ENCODE measurements at places on chromosomes 5 and 9.

- DNase-seq = no peak
These were observed 3.2 kb downstream of the DOLPP1 start for GRCh38 chr9:129084087-129084486.

DNA sequence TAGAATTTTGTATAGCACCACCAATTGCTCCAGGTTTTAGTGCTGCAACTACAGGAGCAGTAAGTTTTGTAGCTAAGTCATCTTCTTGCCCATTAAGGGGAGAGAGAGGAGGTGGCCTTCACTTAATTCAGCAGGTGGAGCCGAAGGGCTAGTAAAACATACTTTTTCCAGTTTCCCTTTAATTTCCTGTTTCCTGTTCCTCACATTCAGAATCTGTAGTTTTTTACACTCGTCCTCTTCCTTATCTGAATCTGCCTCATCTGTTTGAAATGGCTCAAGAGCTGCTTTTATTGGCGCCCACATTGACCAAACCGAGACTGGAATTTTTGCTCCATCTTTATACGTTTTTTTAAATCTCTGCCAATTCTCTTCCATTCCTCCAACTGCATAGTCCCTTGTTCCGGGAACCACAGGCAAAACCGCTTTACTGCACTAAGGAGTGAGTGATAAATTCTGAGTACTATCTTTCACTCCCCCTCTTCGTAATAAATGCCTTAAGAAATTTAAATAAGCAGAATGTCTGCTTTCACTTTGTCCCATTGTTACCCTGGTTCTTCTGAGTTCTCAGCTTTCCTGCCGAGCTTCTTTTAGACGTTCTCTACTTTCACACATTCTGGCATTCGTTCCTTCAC, 133.9 kb downstream of the DROSHA start:
- no peak for DNase-seq

DNA sequence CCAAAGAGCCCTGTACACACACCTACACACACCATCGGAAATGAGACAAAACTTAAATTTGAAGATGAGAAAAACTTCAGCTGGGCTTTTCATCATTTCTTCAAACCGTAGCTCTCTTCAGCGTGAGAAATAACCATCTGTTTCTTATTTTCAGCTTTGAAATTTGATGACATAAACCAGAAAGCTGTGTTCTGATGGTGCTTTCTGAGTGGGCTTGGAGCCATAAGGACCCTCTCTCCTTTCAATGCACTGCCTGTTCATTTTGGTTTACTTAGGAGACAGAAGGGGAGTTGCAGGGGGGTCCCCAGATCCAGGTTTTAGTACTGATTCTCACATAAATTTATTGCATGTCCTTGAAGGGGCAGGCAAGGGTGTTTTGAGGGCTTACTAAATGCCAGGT, 9.5 kb downstream of the FBXO10 start:
- no peak for DNase-seq

- no peak for DNase-seq
These were observed 6.0 kb downstream of the PTGS1 start for GRCh38 chr9:122376796-122377195.

GRCh38 chr9:133342570-133342969, 5.4 kb downstream of the MED22 start:
- DNase-seq = no peak

- DNase-seq = peak; percentile 53
These were observed 25.6 kb downstream of the TMEFF1 start for GRCh38 chr9:100498592-100498991.

DNA sequence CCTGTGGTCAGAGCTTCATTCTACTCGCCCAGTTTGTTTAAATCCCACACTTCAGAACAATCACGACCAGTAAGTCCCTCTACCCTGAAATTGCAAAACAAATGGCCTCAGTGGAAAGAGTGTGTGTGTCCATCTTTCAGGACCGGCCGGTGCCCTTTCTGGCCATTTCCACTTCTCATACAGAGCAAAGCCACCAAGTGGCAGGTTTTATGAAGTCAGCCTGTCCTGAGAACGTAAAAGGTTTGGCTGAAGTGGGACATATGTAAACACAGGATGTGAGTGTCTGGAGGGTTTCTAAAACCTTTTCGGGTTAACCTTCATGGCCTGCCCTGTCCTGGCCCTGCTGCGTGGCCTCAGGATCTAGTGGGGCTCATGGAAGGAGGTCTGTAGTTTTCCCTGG, 24.7 kb downstream of the NXNL2 start:
- peak; percentile 26 for DNase-seq

DNA sequence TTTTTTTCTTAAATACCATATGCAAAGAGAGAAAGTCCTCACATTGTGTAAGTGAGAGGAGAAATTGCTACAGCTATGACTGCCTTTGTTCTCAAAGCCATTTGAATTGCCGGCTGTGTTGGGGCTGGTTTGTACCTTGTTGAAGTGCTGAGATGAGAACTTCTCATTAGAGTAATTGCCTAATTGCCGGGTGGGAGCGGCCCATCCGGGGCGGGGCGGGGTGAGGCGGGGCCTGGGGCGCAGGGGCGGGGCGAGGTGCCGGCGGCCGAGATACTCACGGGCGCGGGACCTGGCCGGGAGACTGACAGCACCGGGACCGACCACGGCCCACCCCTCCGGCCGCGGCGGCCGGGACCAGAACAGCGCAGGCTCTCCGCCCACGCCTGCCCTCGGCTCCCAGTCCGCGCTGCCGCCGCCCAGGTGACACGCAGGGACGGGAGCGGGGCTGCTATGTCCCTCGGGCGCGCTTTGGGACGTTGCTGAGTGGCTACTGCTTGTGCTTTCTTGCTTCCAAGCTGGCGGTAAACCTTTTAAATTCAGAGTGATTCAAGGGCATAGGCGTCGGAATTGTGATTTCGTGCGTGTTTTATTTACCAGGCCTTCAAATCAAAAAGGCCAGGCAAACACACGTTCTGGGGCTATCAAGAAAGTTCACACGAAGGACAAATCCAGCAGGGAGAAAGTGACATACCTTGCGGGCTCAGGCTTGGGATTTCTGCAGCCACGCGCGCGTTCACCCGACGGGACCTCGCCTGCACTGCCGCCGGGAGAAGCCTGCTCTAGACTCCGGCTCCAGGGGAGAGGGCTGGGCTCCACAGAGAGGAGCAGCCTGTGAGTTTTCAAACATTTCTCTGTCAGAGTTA, 269.1 kb downstream of the FANCC start:
- DNase-seq = peak; percentile 46

GRCh38 chr5:117623042-117623805, 1048.6 kb upstream of the SEMA6A start:
- DNase-seq = peak; percentile 20

GRCh38 chr5:157359356-157360055, 93.6 kb downstream of the CYFIP2 start:
- no peak for DNase-seq

DNA sequence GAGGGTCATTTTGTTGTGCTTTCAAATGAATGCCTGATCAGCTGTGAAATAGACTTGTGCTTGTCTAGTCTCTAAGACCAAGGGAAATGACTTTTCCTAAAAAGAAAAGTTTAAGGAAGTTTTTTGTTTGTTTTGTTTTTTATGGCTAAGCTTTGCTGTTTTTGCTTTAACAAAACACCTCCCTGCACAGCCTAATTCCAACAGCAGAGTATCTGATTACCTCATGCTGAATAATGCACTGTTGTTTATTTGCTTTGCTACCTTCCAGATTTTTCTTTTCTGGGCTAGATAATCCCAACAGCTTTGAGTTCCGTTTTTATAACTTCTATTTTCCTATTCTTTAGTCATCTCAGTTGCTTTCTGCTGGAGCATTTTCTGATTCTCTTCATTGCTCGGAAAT, 95.8 kb downstream of the AOPEP start:
- peak; percentile 34 for DNase-seq

GRCh38 chr5:53099546-53099945, 10.0 kb downstream of the MOCS2 start:
- no peak for DNase-seq

GRCh38 chr5:178083922-178084321, 29.4 kb upstream of the N4BP3 start:
- no peak for DNase-seq

DNA sequence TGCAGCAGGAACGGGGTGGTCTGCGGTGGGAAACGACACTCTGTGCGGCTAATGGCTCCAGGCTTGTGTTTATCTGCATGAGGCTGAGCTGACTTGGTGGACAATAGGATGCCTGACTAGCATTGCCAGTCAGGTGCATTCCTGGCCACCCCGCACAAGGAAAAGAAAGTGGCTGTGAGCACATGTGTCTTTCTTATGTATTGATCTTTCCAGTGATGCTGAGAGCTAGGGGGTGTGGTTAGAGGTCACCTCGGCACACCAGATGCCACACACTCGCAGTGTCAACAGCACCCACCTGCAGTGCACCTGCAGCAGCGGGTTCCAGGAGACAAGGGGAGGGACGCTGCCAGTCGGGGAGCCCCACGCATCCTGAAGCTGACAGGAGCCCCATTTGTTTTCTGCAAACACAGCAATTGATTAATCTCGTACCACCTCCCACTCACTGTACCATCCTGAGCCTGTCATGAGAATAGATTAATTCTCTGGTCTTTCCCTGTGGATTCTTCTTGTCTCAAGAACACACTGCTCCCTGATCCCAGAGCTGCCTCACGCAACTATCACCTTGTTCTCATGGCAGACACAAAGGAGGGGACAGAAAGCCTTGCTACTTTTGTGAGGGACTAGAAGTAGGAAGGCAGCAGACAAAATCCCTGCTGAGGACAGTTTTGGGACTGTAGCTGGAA, 251.7 kb upstream of the WWC1 start:
- no peak for DNase-seq

DNA sequence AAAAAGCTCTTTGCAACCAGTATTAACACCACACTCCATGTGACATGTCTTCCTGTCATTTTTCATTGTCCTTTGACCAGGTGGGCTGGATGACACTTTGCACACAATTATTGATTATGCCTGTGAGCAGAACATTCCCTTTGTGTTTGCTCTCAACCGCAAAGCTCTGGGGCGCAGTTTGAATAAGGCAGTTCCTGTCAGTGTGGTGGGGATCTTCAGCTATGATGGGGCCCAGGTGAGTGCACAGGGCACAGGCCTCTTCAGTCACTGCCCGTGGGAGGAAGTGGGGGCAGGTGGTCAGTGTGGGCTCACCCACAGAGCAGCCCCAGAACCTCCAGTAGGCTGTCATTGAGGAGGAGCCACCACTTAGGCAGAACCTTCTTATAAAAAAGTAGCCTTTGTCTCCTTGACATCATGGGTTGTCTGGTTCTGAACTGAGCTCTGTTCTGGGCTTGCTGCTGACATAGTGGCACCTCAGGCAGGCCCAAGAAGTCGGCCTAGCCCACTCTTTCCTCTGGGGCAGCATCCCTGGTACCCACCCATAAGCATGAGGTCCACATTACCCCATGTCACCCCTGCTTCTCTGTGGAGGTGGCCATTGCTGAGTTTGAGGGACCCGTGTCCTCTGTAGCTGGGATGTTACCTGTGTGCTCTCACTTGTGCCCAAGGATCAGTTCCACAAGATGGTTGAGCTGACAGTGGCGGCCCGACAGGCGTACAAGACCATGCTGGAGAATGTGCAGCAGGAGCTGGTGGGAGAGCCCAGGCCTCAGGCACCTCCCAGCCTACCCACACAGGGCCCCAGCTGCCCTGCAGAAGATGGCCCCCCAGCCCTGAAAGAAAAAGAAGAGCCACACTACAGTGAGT, 39.3 kb downstream of the SECISBP2 start:
- no peak for DNase-seq

GRCh38 chr9:96654450-96655197, 493 bp downstream of the PRXL2C start:
- peak; percentile 86 for DNase-seq

- DNase-seq = no peak
These were observed 438.4 kb downstream of the ISL1 start for GRCh38 chr5:51821697-51822096.

GRCh38 chr5:158119961-158120723, 261.2 kb upstream of the CLINT1 start:
- no peak for DNase-seq

GRCh38 chr5:80711938-80712337, 57.2 kb upstream of the DHFR start:
- DNase-seq = peak; percentile 47

- peak; percentile 65 for DNase-seq
These were observed 528.9 kb downstream of the AGTPBP1 start for GRCh38 chr9:85212887-85213286.

- no peak for DNase-seq
These were observed 285.1 kb downstream of the GADD45G start for GRCh38 chr9:89889865-89890264.

DNA sequence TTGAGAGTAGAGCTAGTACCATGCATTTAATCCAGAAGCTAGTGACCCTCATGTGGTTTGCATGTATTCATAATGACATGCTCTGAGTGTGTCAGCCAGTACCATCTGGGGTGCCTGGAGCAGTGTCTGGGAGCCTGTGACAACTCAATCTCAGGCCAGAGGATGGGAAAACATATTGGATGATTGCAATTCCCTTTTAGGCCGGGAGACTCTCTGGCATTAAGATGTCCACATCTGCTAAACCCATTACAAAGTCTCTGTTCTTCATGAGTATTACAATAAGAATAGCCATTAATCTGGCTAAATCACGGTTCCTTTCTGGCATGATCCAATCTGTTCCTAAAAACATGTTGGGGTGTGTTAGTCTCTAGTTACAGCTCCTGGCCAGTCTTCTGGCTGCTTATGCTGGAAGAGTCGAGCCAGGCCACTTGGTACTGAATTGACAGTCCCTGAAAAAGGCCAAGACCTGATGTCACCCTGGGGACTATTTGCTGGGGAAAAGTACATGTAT, 475.7 kb downstream of the ENC1 start:
- no peak for DNase-seq

DNA sequence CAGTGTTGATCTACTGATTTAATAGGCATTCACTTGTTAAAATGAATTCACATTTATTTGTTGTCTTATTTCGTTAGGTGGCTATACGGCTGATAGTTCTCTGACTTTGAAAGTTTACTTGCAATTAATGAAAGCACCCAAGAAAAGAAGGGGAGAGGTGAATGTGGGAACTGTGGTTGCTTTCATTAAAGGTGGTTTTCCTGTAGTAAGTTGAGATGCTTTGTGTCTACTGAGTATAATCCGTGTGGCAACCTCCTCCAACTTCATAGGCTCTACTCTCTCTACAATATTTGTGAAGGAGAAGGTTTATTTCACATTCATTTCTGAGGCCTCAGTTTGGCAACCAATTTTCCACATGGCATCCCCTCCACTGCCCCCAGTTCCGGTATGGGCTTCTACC, 12.8 kb upstream of the MACIR start:
- DNase-seq = no peak

GRCh38 chr9:18496256-18497000, 22.5 kb downstream of the ADAMTSL1 start:
- no peak for DNase-seq

- DNase-seq = no peak
These were observed 55.5 kb upstream of the DMRT1 start for GRCh38 chr9:785997-786396.

GRCh38 chr5:132853790-132854189, 12.5 kb downstream of the GDF9 start:
- no peak for DNase-seq

- no peak for DNase-seq
These were observed 66.0 kb downstream of the FOXB2 start for GRCh38 chr9:77085416-77085815.
